ENCODE measurements at places on chromosomes 11 and 22.
A peak's percentile ranks its signal among the peaks of the same experiment; 100 is the strongest.

- DNase-seq = peak; percentile 83
Measured at GRCh38 chr11:36478700-36479329, 31.3 kb downstream of the TRAF6 start.

DNA sequence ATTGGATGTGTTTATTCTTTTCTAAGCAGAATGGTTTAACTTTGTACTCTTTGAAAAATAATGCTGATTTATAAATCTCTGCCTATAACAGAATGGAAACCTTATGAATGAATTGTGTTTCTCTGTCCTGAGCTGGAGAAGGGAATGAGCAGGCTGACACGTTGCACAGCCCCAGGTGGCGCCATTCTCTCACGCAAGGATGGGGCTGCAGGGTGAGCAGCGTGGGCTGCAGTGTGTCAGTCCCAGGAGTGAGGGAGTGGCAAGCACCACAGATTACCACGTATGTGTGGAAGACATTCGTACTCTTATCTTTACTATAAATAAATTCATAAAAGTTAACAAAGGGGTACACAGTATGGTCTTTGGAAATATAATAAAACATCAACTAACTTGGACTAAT, 33.4 kb downstream of the FDX1 start:
- DNase-seq = peak; percentile 76

DNA sequence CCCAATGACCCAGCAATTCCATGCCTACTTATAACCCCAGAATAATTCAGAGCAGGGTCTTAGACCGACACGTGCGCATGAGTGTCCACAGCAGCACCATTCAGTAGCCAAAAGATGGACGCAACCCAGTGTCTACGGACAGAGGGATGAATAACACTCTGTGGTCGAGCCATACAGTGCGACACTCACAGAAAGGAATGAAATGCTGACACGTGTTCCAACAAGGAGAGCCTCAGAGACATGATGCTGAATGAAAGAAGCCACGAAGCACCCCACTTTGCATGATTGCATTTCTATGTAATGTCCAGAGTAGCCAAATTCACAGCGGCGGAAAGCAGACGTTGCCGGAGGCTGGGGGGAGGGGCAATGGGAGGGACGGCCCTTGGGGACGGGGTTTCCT, 134.4 kb downstream of the CTTN start:
- DNase-seq = no peak

DNA sequence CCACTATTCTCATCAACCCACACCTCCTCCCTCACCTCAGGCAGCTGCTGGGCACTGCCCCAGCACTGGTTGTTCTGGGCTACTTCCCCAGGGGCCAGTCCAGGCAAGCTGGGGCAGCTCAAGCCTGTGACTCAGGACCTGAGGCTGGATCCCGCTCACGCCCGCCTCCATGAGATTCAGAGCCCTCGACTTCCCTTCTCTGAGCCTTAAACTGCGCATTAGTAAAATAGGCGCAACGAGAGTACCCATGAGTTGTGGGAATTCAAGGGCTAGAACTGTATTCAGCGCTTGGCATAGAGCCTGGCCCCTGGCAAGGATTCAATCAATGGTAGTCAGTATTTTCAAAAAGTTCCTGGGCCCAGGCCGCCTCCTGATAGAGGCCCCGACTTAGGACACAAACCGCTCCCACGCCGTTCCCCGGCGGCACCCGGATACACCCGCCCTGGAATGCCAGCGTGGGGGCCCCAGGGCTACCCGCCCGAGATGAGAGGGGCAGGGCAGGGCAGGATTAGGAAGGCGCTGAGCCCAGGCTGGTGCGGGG, 723 bp upstream of the CD82 start:
- DNase-seq = no peak

DNA sequence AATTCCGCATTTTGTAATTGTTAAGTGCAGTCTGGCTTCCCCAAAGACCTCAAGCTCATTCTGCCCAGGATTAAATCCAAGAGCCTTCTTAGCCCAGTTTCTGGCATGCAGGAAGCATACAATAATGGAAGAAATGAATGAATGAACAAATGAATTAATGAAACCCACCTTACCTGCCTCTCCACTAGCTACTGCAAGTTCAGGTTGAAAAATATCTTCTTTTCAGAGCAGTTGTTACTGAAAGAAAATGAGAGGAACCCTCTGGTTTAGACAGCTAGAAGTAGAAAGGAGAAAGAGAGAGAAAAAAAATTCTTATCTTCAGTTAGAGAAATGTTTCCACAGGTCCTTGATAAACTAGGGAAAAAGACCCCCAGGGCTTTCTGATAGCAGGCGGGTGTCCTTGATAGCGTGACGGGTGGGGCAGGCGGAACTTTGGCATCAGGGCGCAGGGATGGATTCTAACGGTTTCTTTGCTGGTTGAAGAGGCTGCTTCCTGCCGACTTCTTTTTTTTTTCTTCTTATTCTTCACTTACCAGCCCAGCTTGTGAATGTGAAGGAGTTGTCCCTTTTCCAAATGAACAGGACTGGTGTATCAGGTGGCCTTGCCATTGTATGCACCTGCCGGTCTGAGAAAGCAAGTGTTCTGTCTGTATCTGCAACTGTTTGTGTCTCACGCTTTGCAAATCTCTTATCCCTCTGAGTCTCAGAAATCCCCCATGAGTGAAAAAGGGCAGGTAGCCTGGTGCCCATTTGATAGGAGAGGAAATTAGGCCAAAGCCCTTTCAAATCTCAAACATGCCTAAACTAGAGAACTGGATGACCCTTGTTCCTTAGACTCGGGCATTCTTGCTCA, 10.0 kb downstream of the LMO2 start:
- DNase-seq = peak; percentile 95
